ENCODE measurements at places on chromosomes 11 and 22. TPM values are rescaled to one million over a fixed set of nuclear protein-coding genes. Genes with fewer than 3 reads are reported as not detected.

NLRP14 gene
- not detected for polyA plus RNA-seq

GNG3 gene
- polyA plus RNA-seq = 13.3 TPM

PRAME gene
- not detected for polyA plus RNA-seq

SCGB1A1 gene
- not detected for polyA plus RNA-seq

MS4A15 gene
- not detected for polyA plus RNA-seq

PPP2R5B gene
- 11.4 TPM for polyA plus RNA-seq

TRIM48 gene
- polyA plus RNA-seq = not detected

NUP50 gene
- 43.9 TPM for polyA plus RNA-seq

FGF4 gene
- polyA plus RNA-seq = not detected

IGLL1 gene
- not detected for polyA plus RNA-seq

TSPAN32 gene
- 7.1 TPM for polyA plus RNA-seq

GRIA4 gene
- polyA plus RNA-seq = not detected

DDT gene
- 158 TPM for polyA plus RNA-seq

PMM1 gene
- polyA plus RNA-seq = 21.8 TPM

DTX4 gene
- 4.5 TPM for polyA plus RNA-seq

GGT1 gene
- 10.8 TPM for polyA plus RNA-seq

SLC6A5 gene
- polyA plus RNA-seq = not detected

PIWIL4 gene
- polyA plus RNA-seq = 0.28 TPM

ZP1 gene
- not detected for polyA plus RNA-seq

LGR4 gene
- polyA plus RNA-seq = 0.55 TPM

MUC6 gene
- not detected for polyA plus RNA-seq

PATE4 gene
- not detected for polyA plus RNA-seq

KCNK4 gene
- not detected for polyA plus RNA-seq

GAL3ST3 gene
- polyA plus RNA-seq = not detected

ALDH3B1 gene
- 0.36 TPM for polyA plus RNA-seq

CCDC116 gene
- 0.11 TPM for polyA plus RNA-seq

RIMBP3C gene
- polyA plus RNA-seq = 0.29 TPM

FAM180B gene
- not detected for polyA plus RNA-seq

RASGRP2 gene
- 350 TPM for polyA plus RNA-seq

ZNF214 gene
- not detected for polyA plus RNA-seq

PRODH gene
- polyA plus RNA-seq = not detected

MMP12 gene
- not detected for polyA plus RNA-seq

SEZ6L gene
- not detected for polyA plus RNA-seq
